Activated naive CD4-positive, alpha-beta T cell (primary cell): ENCODE measurements at places on chromosomes 2 and 18.

- DNase-seq = no peak
Measured at GRCh38 chr2:141994066-141994465, 136.8 kb downstream of the LRP1B start.

GRCh38 chr2:175679231-175679630, 322.8 kb downstream of the LNPK start:
- DNase-seq = no peak

DNA sequence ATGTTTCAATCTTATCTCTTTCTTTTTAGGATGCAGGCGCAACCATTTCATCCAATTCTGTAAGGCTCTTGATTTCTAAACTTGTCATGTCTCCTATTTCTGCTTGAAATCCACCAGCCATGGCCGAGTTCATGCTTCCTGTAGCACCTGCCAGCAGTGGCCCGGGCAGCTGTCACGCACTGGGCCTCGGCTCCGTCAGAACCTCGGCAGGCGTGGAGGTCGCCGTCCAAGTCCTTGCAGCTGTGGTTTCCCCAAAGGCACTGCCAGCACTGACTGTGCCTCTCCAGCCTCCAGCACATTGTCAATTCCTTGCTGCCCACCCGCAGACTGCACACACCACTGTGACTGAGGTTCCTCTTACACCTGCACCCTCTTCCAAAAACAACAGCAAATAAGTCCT, 188.7 kb upstream of the SALL3 start:
- no peak for DNase-seq

GRCh38 chr2:217798743-217799562, 203.8 kb downstream of the TNS1 start:
- no peak for DNase-seq

- no peak for DNase-seq
Measured at GRCh38 chr2:195470622-195471021, 186.4 kb upstream of the SLC39A10 start.

- DNase-seq = no peak
Measured at GRCh38 chr2:101515477-101515876, 40.6 kb upstream of the RFX8 start.

DNA sequence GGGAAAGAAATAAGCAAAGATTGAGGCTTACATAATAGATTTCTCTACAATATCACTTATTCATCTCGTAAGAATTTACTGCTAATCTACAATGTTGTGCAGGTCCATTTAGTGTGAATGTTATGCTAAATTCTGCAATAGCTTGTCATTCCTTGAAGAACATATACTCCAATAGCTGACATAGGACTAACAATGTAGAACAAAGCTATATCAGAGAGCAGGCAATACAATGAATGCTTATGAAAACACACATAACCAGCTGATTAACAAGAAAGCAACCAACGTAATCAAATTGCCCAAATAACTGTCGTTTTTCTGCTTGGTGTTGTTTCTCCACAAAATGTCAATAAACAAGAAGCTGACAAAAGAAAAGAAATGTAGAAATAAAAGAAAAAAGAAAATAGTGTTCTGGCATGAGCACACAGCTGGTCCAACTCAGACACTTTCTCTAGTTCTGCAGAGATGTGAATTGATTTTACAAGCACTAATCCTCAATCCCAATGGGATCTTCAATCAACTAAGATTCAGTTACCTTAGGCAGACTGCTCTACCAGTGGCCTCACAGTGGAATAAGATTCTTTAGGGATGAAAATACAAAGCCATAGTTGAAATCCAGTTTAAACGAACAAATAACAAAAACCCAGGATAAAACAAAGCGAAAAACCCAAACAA, 1024.7 kb upstream of the PIK3C3 start:
- DNase-seq = no peak

GRCh38 chr2:65316072-65316471, 88.4 kb downstream of the ACTR2 start:
- DNase-seq = no peak

DNA sequence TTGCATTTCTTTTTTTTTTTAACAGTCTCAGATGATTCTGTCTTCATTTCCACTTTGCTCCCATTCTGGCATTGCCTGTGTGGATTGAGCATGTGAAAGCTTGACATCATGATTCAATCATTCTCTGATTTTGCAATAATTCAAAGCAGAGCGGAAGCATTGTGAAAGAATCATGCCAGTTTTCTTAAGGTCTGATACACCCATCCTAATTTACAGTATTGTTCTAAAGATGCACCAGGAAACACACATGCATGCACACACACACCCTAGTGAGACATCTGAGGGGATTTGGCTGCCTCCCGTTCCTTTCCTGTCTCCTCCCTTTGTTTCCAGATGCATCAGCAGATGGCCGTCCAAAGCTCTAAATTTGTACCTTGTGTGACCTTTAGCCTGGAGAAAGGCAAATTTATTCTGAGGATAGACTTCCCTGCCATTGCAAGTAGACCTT, 97.3 kb downstream of the FMNL2 start:
- DNase-seq = no peak

DNA sequence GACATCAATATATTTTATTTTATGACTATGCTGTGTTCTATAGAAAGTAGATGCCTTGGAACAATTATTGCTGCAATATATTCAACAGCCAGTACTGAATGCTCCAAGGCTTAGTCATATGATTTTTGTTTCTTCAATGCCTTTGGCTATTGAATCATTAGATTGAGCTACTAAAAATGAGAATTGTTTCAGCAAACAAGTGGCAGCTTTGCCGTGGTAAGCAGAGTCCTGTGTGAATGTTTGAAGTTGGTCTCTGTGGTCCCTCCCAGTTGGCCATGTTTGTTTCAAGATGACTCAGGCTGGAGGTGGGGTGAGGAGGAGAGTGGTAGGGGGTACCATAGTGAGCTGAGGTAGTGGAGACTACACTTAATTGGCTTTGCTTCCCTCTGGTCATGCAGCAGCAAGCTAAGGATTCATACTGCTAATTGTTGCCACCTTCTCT, 198.6 kb upstream of the EPAS1 start:
- no peak for DNase-seq

DNA sequence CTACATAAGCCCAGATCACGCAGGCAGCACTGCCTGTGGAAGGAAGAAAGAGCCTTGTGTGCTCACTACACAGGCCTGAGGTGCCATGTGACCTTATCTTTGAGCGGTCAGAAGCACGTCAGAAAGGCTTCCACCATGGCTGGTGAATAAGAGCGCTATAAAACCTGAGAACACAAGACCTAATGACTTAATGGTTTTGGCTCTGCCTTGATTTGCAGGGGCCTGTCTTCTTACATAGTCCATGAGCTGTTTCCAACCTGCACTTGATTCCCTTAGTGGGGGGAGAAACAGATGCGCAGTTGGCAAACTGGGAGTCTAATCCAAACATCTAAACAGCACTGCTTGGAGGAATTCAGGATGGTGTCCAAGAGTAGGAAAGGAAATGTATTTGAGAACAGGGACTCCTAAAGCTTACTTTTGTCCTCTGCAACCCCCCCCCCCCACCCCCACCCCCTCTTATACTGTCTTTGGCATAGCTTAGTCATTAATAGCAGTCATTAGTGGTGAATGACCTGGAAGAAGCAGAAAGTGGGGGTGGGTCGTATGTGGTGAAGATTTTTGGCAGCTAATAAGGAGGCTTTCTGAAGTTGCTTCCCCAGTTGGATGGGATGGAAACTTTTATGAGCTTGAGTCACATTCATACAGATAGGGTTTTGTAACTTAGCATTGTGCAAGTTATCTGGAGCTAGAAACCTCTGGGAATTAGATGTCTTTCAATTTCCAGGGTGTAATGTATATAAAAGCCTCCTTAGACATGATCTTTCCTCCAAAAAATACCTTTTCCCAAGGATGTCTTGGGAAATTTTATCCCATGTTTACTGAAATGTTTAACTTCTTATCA, 454.1 kb downstream of the MEIS1 start:
- DNase-seq = no peak

GRCh38 chr2:132466428-132467028, 49.9 kb downstream of the GPR39 start:
- DNase-seq = no peak

DNA sequence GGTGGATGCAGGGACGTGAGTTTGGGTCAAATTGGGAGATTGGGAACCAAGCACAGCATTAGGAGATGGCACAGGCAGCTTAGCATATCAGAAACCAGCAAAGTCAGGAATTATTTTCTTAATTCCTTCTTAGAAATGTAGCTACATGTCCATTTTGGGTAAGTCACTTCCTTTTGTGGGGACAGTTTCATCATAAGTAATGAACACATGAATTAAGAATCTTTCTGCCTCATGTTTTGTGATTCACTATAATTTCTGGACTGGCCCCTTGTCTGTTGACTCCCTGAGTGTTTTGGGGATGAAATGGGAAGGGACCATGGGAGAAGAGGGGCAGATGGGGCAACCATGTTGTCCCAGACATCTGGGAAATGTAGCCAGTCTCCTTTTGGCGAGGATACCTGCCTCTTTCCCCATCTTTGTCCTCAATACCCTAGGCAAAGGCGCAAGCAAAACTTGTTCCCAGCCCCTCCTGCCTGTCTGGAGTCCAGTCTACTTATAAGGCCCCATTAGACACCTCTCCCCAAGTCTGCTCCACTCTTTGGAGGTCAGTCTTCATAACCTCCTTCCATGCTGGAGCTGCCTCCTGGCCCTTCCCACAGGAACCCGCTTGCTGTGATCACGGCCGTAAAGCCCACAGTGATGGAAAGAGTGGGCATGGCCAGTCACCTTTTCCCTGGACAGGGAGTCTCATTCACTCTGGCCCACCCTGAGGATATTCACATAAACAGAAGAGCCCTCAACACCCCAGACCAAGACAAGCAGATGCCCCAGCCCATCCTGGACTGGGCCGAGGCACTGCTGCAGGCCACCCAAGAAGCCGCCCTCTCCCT, 25.7 kb downstream of the MTHFD2 start:
- DNase-seq = no peak

- DNase-seq = no peak
Measured at GRCh38 chr2:206259376-206260187, 14.9 kb upstream of the ZDBF2 start.

GRCh38 chr2:190766595-190766994, 114.0 kb upstream of the GLS start:
- DNase-seq = no peak

DNA sequence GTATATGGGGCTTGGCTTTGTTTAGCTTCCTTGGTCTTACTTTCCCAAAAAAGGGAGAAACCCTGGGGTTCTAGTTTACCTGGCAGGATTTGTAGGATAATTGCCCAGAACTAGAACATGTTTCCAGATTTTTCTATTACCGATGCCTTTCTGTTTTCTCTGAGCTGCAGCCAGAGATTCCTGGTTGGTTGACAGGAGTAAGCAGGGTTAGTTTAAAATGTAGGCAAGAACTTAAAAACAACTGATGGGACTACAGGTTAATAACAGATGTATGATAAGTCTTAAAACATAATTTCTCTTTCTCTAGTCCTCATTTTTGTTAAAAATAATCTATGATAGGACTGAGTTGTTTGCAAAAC, 38.9 kb upstream of the GMCL1 start:
- no peak for DNase-seq

DNA sequence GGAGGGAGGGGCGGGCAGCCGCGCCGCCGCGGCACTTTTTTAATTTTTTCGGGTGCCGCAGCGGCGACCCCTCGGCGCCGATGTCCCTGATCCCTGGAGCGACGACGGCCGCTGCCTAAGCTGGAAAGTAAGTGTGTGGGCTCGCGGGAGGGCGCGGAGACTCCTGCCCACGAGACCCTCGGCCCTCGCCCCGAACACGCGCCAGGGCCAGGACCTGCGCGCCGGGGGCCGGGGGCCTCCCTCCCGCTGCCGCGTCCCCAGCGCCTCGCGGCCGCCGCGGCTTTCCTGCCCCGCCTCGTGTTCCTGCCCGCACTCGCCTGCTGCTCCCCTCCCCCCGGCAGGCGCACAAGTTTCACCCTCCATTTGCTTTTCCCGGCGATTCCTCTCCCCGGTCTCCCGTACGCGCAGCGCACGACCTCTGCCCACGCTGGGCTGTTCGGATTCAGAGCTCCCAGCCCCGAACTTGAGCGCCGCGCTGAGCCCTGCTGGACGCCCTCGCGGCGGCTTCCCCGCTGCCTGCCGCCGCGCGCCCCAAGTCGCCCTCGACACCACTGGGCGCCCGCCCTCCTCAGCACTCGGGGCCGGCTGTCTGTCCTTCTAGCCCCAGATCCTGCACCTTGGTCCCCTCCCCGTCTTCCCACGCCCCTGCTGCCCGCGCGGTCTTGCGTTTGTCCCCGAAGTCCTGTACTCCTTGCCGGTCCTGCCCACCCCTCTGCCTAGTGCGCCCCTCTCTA, 507 bp downstream of the PKP4 start:
- no peak for DNase-seq

DNA sequence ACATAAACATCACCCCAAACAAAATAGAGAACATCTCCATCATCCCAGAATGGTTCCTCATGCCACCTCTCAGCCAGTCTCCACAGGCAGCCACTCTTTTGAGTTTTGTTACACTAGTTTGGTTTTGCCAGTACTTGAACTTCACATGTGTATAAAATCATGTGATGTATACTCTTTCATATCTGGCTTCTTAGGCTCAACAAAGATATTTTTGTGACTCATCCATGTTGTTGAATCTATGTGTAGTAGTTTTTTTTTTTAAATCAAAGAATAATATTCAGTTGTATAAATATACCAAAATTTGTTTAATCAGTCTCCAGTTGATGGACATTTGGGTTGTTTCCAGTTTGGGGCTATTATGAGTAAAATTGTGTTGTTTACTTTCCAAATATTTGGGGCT, 75.9 kb downstream of the PMS1 start:
- no peak for DNase-seq

GRCh38 chr2:621303-622099, 55.7 kb downstream of the TMEM18 start:
- no peak for DNase-seq

DNA sequence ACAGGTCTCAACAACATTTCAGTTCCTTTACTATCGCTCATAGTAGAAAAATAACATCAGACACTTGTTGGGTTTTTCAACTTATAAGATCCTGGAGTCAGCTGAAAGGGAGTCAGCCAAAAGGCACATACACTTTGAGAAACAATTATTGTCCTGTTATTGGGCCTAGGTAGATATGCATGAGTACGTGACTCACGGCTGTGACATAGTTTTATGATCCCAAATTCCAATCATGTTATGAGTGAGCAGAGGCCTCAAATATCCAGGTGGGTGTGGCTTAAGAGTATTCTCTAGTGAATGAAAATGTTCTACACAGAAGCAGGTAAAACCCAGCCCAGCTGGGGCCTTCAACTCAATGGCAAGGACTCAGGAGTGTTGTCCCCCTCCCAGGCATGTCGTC, 27.2 kb downstream of the SERPINB8 start:
- DNase-seq = no peak

- no peak for DNase-seq
Measured at GRCh38 chr2:168253379-168253778, 6.0 kb upstream of the STK39 start.
